ENCODE measurements at places on chromosomes 2 and 18.

- ATAC-seq: no peak
Measured at GRCh38 chr2:12842917-12843316, 126.2 kb downstream of the TRIB2 start.

DNA sequence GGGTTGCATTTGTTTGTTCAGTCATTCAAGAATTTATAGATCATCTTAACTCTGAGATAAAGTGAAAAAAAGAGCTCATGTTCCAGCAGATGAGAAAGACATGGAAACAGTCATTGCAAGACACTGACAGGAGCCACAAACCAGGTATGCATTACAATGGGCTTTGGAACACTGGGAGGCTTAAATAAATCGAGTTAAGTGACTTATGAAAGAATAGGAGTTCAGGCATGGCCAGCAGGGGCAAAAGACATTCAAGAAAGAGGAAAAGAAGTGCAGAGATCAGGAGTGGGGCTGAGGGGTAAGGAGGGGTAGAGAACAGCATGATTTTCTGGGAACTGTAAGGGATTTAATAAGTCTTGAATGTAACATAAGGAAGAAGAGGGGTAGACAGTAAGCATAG, 121.2 kb upstream of the EPC2 start:
- ATAC-seq: no peak

DNA sequence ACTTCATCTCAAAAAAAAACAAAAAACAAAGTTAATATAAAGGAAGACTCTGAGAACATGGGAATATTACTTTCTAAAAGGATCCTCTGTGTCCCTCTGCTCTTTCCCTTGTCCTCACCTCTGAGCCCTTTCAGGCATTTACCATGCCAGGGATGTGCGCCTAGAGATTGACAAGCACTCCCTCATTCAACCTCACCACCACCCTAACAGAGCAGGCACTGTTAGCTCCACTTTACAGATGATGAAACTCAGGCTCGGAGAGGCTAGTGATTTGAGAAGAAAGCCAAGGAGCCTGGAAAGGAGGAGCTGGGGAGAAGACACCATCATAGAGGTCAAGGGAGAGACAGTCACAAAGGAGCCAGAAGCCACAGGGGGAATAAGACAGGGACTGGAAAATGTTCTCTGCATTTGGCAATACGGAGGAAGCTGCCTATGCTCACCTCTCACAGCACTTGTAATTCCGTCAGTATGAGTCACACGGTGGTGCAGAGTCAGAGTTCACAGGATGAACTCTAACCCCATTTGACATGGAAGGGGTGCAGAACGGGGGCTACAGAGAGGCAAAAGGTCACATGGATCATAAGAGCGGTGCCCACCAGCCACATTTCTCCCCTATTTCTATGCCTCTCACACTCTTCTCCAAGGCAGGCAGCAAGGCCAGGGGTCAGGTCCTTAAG, 101.8 kb upstream of the NFU1 start:
- no peak for ATAC-seq

GRCh38 chr18:64785686-64786085, 636.8 kb upstream of the LINC00305 start:
- no peak for ATAC-seq

- no peak for ATAC-seq
Measured at GRCh38 chr2:47221946-47222345, 66.8 kb upstream of the STPG4 start.

DNA sequence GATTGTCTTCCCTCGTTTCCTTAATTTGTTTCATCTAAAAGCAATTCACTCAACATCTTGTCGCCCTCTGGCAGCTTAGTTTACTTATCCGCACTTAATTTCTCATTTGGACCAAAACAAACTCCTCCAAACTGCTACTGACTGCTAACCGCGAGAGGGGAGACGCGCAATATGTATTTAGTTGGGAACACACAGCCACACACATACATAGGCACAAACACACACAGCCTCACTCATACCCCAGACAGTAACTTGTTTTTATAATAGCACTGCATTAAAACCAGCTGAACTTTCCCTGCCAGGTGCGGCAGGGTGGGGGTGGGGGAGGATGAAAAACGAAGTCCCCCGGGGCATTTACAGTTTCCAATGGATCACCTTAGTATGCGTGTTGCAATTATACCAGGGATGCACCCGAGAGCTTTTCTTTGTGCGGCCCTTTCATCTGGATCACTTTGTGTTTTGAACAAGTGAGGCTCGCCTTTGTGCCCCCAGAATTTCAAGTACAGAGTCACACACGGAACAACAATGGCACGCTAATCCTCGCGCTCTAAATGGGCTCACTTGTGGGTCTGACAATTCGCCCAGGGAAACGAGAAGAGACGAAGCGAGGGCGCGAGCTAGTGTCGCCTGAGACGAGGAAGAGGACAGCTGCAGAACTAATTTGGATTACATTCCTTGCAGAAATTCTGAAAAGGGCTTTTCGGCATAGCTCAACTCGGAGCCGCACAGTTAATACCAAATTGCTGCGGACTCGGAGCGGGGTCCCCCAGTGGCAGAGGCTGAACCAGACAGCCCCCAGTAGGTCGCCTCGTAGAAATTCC, 2.4 kb downstream of the ERBB4 start:
- peak; percentile 37 for ATAC-seq

DNA sequence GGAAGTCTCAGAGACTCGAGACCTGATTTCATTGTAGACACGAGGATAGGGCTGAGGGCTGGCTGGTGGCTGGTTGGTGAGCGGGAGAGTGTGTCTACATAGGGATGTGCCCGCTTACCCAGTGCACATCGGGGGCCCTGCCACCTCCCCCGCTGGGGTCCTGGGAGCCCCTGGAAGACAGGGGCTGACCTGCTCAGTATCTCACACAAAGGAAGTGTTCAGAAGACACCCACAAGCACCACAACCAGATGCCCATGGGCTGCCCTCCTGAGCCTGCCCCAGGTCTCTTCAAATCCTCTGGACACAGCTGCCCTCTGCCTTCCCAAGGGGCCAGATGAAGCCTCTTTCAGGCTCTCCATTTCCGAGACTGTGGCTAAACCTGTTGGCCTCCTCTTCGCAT, 43.1 kb downstream of the MYCN start:
- no peak for ATAC-seq

- no peak for ATAC-seq
Measured at GRCh38 chr2:199819746-199820145, 31.2 kb downstream of the FTCDNL1 start.

DNA sequence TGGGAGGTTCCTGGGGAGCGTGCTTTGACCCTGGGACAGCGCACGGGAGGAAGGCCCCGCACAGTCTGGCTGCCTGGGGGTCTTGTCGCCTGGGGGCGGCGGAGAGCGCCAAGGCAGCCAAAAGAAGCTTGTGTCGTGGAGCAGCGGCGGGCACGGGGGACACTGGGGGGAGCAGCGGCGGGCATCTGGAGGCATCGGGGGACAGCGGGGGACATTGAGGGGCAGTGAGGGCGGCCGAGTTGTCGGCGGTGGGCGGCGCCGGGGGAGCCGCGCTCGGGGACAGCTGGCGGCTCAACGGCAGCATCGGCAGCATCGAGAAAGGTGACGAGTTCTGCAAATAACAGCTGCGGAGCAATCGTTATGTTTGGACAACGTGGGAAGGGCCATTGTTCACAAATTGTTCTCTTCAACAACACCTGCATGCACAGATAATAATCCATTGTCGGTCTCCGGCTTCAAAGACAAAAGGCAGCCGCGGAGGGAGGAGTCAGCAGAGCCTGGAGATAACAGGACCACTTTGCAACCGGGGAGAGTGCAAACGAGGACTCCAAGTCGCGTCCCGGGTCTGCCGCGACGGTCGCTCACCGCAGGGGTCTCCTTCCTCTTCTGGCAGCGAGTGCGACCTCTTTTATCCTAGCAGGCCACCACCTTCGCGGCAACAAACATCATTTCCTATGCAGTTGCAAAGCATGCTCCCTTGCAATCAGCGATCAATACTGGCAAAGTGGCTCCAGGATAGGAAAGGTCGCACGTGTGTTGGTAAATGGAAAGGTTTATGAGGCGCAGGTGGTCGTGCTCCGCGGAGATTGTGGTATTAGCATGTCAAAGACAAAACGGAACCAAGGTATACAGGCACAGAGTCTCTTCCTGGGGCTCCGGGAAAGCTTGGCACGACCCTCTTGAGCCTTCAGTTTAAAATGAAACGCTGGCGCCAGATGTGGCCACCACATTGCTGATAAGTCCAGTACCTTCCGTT, 132.3 kb upstream of the DLX2 start:
- ATAC-seq: no peak

DNA sequence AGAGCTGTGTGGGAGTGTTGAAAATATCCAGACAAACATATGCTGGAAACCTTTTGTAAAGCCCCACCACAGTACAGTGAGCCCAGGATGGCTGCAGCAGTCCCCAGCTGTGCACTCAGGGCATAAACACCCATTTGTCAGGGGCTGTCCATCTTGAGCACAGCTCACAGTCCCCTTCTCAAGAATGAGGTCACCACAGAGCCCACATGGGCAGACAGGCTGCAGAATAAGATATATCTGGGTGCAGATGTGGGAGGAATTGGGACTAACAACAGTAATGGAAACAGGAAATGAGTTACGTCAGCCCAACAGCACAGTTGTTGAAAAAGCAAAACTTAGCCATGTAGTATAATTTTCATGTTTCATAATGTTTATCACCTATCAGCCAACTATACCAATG, 219.6 kb downstream of the ETAA1 start:
- peak; percentile 100 for ATAC-seq

- ATAC-seq: no peak
Measured at GRCh38 chr2:216385478-216385877, 13.2 kb upstream of the MARCHF4 start.

GRCh38 chr2:141707486-141707885, 423.3 kb downstream of the LRP1B start:
- ATAC-seq: peak; percentile 47

DNA sequence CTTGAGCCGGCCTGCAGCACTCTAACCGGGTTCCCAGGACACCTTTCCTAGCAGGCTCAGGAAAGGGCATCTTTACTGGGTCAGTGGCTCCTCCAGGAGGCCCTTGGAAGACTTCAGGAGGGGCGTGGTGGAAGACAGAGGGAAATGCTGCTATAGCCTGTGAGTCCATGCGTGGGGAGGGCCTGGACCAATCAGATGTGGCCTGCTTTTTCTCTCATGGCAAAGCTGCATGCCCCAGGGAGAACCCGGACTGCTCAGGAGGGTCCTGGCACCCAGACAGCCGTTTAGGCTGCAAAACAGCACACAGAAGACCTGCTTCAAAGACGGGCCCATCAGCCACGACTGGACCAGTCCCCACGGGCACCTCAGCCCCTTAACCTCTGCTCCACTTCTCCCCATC, 84.4 kb downstream of the EIPR1 start:
- no peak for ATAC-seq

DNA sequence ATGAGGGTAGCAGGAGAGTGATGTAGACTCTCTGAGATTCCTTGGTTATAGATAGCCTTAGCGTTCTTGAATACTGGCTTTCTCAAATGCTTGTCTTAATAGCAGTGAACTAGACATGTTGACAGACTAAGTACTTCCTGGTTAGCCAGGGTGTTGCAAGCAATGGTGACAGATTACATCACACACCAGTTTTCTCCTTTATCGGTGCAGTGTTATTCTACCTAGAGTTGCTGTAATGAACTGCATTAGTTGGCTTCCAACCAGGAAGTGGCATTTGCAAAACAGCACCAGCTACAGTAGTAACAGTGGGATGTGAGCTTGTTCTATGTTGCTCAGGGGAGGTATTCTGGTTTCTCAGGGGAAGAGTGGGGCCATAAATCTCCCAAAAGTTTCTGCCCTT, 582.2 kb upstream of the DDX18 start:
- peak; percentile 18 for ATAC-seq

GRCh38 chr2:30372826-30373225, 74.2 kb upstream of the LCLAT1 start:
- no peak for ATAC-seq

DNA sequence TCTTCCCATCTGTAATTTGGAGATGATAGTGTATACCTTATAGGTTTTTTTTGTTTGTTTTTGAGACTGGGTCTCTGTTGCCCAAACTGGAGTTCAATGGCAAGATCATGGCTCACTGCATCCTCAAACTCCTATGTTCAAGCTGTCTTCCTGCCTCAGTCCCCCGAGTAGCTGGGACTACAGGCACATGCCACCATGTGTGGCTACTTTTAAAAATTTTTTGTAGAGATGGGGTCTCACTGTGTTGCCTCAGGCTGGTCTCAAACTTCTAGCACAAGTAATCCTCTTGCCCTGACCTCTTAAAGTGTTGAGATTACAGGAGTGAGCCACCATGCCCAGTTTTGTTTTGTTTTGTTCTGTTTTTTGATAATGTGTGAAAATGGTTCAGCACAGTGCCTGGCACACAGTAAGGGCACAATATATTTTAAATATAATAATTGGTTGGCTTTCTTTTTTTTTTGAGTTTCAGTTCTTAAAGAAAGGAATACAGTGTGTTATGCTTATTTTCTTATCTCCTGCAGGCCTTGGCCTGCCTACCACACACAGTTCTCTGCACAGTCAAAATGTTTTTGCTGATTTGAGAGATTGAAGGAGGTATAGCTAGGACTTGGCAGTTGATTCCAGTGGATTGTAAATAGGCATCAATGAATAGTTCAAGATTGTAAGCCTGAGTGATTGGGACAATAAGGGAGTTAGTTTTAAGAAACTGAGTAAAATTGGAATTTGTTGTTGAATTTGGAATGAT, 6.1 kb downstream of the ACTR3 start:
- ATAC-seq: no peak

GRCh38 chr2:99864561-99865553, 277.5 kb downstream of the AFF3 start:
- ATAC-seq: no peak

DNA sequence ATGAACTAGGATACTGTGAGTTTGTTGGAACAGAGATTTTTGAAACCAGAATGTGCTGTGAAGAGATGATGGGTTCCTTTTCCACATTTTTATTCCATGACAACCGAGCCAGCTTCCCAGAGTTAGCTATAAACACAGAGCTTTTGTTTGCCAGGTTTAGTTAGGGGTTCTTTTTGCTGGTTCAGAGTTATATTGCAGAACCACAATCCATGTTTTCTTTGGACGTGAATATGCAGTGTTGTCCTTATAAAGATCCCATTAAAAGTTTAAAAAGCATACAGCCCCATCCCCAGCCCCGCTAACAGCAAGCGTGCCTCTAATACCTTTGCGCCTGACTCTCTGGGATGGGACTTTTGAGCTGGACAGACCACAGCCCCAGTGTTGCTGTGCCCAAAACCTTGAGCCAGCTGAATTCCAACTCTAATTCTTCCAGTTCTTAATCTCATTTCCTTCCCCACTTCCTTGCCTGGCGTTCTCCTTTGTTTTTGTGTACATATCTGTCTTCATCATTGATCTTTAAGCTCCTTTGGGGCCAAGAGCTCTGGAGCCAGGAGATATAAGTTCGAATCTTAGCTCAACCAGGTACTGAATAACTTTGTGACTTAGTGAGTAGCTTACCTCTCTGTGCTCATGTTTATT, 72.3 kb downstream of the SPATS2L start:
- ATAC-seq: no peak

- peak; percentile 25 for ATAC-seq
Measured at GRCh38 chr18:25080211-25080610, 271.8 kb downstream of the ZNF521 start.

GRCh38 chr2:176484838-176485237, 215.6 kb downstream of the MTX2 start:
- ATAC-seq: no peak
